ENCODE measurements at places on chromosomes 12 and 14.

DNA sequence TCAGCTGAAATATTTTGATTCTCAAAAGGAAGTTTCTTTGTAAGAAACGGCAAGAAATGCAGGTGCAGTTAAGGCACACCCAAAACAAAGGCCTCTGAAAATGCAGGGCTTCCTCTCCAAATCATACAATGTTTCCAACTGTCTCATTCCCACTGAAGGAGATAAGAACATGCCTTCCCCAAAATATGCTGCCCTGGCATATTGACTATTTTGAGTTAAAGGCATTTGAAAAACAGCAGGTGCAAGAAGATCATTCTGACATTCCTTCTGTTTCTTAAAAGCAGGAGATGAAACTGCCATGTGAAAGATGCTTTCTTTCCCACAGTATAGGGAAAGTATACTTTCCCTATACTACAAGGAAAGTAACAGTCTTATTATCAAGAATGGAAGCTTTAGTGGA, 33.4 kb upstream of the VASH1 start:
- H3K36me3 ChIP-seq, result no peaks in the 10 kb centered on the region
- DNase-seq, result no peak
- H3K4me1 ChIP-seq, result no peaks in the 10 kb centered on the region
- peaks cover 6% of the 10 kb centered on the region for H3K27me3 ChIP-seq
- no peak overlapping the region for H3K4me3 ChIP-seq
- H3K27ac ChIP-seq, result no peak overlapping the region

DNA sequence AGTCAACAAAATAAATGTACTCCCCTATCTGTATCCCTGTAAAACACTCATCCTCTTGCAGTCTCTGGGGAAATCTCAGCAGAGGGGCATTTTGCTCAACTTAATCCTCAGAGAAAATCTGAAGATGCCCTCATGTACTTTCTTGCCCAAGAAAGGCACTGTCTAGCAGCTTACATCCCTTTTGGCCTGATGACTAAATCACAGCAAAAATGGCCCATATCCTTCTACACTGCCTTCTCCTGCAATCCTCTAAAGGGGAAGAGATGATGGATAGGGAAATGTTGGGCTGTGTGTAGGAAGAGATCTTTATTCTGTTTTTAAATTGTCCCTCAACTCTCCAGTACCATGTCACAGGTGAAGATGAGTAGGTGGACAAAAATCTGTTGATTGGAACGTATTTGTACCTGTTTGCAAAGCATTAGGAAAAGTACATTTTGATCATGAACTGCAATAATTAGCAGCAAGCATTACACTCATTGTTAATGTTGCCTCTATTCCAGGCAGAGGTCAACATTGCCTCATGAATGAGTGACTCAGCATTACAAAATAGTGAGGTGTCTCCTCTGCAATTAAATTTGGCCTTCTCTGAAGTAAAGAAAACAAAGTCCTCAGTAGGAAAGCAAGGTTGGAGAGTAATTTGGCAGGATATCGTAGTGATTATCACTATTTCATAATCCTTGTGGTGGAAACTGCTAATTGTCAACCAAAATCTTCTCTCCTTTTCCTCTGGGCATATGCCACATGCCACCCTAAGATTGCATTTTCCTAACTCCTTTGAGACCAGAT, 172.4 kb upstream of the CAND1 start:
- no peak overlapping the region for H3K4me3 ChIP-seq
- H3K4me1 ChIP-seq, result no peaks in the 10 kb centered on the region
- H3K27me3 ChIP-seq, result peaks cover 11% of the 10 kb centered on the region
- H3K27ac ChIP-seq, result no peak overlapping the region
- H3K36me3 ChIP-seq, result no peaks in the 10 kb centered on the region

DNA sequence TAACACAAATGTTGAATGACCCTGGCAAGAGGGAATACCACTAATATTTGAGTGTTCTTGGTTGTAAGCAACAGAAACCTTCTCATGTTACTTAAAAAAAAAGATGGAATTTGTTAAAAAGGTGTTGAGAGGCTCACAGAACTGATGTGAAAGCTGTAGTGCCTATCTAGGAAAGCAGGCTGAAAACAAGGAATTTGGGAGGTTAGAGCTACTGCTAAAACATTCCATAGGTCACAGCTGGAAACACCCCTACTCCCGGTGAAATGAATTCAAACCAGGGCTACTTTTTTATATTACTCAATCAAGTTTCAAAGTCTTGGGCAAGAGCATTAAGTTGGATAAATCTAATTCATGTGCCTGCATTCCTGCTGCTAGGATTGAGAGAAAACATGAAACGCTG, 104.1 kb downstream of the SLC35F4 start:
- no peak for DNase-seq
- H3K4me3 ChIP-seq, result no peak overlapping the region
- no peaks in the 10 kb centered on the region for H3K27me3 ChIP-seq

DNA sequence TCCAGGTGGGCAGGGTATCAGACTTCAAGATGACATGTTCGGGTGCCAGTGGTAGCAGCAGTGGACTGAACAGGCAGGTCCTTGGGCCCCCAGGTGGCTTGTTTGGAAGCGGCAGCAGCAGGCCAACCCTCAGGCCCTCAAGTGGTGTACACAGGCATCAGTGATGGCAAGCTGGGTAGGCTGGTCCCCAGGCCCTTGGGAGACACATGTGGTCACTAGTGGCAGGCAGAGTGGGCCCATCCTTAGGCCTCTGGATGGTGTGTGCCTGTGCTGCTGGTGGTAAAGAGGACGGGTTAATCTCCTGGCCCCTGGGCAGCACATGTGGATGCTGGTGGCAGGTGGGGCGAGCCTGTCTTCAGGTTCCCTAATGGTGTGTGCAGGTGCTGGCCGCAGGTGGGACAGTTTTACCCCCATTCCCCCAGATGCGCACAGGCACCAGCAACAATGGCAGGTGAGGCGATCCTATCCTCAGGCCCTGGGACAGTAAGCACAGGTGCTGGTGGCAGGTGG, 8.0 kb downstream of the OAS2 start:
- H3K4me3 ChIP-seq, result no peak overlapping the region
- peaks cover 76% of the 10 kb centered on the region for H3K4me1 ChIP-seq
- H3K27me3 ChIP-seq, result no peaks in the 10 kb centered on the region
- no peak for DNase-seq

DNA sequence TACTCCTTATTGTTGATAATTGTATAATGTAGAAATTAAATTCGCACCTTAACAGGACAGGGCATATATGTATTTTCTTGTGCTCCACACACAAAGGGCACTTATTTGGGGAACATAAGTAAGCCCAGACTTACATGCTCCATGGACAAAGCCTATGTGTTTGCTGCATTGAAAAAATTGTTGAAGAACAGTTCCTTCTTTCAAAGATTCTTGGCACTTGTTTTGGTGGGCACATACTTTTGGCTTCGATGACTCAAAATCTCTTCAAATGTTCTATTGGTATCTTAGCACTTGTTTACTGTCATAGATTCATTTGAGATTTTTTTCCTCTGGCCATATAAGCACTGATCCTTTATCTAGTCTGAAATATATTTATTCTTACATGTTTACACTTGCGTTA, 1.4 kb upstream of the MAP4K5 start:
- H3K4me1 ChIP-seq, result peaks cover 43% of the 10 kb centered on the region

DNA sequence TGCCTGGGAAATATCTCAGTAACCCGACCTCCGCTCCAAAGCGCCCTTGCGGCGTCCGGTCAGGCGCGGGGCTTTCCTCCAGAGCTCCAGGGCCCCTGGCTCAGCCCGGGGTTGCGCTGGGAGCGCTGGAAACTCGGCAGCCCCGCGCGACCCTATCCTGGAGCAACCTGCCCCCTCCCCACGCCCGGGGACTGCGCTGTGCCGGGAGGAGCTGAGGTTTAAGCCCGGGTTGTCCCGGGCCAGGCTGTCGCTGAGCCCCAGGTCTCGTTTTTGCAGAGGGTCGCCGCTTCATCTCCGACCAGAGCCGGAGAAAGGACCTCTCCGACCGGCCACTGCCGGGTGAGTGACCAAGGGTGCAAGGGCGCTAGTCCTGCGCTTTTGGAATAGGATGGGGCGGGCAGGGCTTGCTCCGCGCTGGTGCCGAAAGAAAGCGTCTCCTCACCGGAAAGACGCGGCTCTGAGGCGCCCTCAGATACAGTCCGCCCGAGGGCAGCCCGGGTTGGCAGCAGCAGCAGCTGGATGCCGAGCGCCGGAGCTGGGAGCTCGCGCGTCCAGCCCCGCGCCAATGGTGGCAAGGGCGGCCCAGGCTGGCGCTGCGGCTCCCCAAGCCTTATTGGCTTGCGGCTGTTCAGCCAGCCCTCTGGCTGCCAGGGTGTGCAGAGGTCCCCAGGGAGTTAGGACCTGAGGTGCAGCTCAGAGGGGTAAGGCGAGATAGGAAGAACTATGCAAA, 1.5 kb downstream of the SPX start:
- no peak overlapping the region for H3K27ac ChIP-seq
- H3K36me3 ChIP-seq, result no peaks in the 10 kb centered on the region
- peaks cover 10% of the 10 kb centered on the region for H3K4me1 ChIP-seq
- H3K27me3 ChIP-seq, result peaks cover 37% of the 10 kb centered on the region
- DNase-seq, result peak; percentile 77

DNA sequence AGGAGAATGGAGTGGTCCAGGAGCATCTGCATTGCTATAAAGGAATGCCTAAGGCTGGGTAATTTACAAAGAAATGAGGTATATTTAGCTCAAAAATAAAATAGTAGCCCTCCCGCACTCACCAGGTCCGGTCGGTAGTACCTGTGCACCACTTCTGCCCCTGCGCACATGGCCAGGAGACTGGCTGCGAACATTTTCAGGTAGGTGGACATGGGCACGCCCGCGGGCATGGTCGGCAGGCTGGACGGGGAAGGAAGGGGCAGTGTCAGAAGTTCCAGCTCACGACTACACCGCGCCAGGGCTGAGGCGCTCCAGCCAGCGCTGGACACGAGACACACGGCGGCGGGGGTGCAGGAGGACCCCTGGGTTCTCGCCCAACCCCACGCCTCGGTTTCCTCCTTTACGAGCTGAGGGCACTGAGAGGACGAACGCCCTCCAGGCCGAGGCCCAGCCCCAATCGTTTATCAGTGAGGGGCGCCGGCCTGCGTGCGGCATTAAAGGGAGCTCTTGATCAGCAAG, 9.1 kb upstream of the TDG start:
- peaks cover 48% of the 10 kb centered on the region for H3K4me1 ChIP-seq
- H3K27me3 ChIP-seq, result no peaks in the 10 kb centered on the region
- peak overlapping the region; percentile 98 for H3K27ac ChIP-seq
- peak overlapping the region; percentile 99 for H3K4me3 ChIP-seq
- H3K36me3 ChIP-seq, result peaks cover 53% of the 10 kb centered on the region

- H3K4me1 ChIP-seq, result peaks cover 92% of the 10 kb centered on the region
- DNase-seq, result peak; percentile 60
- no peaks in the 10 kb centered on the region for H3K27me3 ChIP-seq
- peak overlapping the region; percentile 90 for H3K4me3 ChIP-seq
Measured at GRCh38 chr14:92652413-92653151, 95.8 kb downstream of the LGMN start.

- no peak overlapping the region for H3K27ac ChIP-seq
- no peaks in the 10 kb centered on the region for H3K36me3 ChIP-seq
- H3K4me1 ChIP-seq, result peaks cover 10% of the 10 kb centered on the region
- H3K4me3 ChIP-seq, result no peak overlapping the region
- DNase-seq, result no peak
Measured at GRCh38 chr12:93009533-93009932, 80.4 kb upstream of the EEA1 start.

GRCh38 chr12:90593596-90594295, 361.2 kb downstream of the CCER1 start:
- no peaks in the 10 kb centered on the region for H3K36me3 ChIP-seq
- H3K27ac ChIP-seq, result no peak overlapping the region
- H3K4me3 ChIP-seq, result no peak overlapping the region
- no peak for DNase-seq

DNA sequence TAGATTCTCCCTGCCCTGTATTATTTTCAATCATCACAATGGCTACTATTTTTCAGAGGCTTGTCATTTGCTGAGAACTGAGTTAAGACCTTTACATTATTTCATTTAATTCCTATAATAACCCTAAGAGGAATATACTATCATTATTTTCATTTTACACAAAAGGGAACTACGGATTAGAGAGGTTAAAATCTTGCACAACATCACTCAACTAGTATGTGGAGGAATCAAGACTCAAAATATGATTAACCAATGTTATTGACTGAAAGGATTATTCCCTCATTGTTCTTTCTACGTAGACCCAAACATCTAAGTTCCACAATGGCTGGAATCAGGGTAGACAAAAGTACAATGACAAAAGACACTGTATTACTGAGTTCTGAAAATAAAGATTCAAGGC, 45.0 kb downstream of the GPR65 start:
- DNase-seq, result no peak
- peaks cover 4% of the 10 kb centered on the region for H3K36me3 ChIP-seq
- no peaks in the 10 kb centered on the region for H3K27me3 ChIP-seq
- peaks cover 17% of the 10 kb centered on the region for H3K4me1 ChIP-seq
- H3K4me3 ChIP-seq, result no peak overlapping the region

DNA sequence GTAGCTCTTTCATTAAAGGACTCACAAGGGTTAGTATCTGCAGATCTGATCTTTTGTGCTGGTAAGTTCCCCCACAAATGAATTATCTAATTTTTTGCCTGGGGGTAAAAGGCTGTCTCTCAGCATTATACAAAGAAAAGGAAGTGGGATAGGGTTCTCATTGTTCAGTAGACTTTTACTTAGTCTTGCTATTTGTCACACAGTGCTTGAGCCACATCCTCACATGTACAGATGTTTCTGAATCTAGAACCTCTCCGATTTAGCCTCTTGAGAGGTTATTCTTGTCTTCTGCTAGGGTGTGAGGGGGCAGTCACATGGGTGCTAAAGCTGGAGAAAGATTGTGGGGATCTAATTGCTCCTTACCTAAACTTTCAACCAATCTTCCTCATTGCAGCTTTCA, 93.0 kb downstream of the SLC41A2 start:
- no peak overlapping the region for H3K4me3 ChIP-seq
- H3K27me3 ChIP-seq, result peaks cover 5% of the 10 kb centered on the region
- no peak for DNase-seq
- peaks cover 10% of the 10 kb centered on the region for H3K4me1 ChIP-seq
- no peaks in the 10 kb centered on the region for H3K36me3 ChIP-seq

DNA sequence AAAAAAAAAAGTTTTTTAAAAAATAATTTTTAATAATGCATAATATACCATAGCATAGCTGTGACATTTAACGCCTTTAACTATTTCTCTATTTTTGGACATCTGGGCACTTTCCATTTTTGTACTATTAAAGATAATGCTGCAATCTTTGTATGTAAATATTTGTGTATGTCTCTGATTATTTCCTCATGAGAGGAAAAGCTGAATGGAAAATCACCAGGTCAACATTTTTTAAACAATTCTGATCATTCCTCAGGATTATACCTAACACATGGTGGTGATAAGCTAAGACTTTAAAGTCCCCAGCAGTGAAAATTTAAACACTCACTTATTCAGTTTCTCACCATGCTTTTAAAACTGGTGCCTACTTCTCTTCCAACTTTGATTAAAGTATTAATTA, 31.3 kb upstream of the NR1H4 start:
- H3K27me3 ChIP-seq, result peaks cover 20% of the 10 kb centered on the region
- no peak overlapping the region for H3K27ac ChIP-seq
- H3K4me1 ChIP-seq, result no peaks in the 10 kb centered on the region
- no peaks in the 10 kb centered on the region for H3K36me3 ChIP-seq
- DNase-seq, result no peak

GRCh38 chr12:32296567-32296966, 102.8 kb upstream of the FGD4 start:
- H3K27ac ChIP-seq, result no peak overlapping the region
- no peaks in the 10 kb centered on the region for H3K4me1 ChIP-seq
- H3K27me3 ChIP-seq, result no peaks in the 10 kb centered on the region
- H3K36me3 ChIP-seq, result peaks cover 11% of the 10 kb centered on the region

Data from activated T-cell treated with anti-CD3 and anti-CD28 coated beads, Interleukin-2, amount 50 U/mL, for 24 hours (primary cell).